Renal cortical epithelial cell (primary cell): ENCODE measurements at places on chromosomes 1 and 21.
A peak's percentile ranks its signal among the peaks of the same experiment; 100 is the strongest.

- DNase-seq = peak; percentile 88
These were observed 29.3 kb downstream of the AK2 start for GRCh38 chr1:33007190-33008050.

GRCh38 chr1:20634594-20635084, 1.4 kb downstream of the PINK1 start:
- peak; percentile 56 for DNase-seq

- no peak for DNase-seq
These were observed 250.0 kb downstream of the FOXD2 start for GRCh38 chr1:47687631-47688460.

- peak; percentile 66 for DNase-seq
These were observed 110.4 kb downstream of the SYT2 start for GRCh38 chr1:202599669-202600431.

DNA sequence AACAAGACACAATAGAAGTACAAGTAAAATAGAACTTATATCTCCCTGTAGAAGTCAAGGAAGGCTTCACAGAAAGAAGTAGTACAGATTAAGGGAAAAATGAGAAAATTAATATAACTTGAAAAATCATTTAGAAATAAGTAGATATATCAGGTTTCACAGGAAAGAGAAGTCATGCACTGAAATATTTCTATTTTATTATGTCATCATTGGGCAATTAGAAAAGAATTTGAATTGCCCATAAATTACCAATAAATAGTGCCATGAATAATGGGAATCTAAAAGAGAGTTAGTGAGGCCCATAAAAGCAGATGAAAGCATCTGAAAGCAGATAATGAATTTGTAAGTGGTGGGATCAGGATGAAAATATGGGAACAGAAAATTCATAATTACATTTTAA, 1597.8 kb downstream of the PLA2G4A start:
- DNase-seq = no peak

- no peak for DNase-seq
These were observed 13.3 kb upstream of the POFUT2 start for GRCh38 chr21:45300786-45301520.

- DNase-seq = no peak
These were observed 2.8 kb downstream of the SSBP3 start for GRCh38 chr1:54403405-54403804.

DNA sequence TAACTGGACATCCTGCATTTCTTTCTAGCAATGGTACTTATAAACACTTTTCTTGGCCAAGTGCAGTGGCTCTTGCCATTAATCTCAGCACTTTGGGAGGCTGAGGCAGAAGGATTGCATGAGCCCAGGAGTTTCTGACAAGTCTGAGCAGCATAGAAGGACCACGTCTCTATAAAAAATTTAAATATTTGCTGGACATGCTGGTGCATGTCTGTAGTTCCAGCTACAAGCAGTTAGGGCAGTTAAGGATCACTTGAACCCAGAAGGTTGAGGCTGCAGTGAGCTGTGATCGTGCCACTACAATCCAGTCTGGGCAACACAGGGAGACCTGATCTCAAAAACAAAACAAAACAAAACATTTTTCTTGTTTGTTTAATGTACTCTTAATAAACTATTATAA, 434.0 kb downstream of the PLA2G4A start:
- no peak for DNase-seq

GRCh38 chr21:42786884-42787283, 92.5 kb downstream of the WDR4 start:
- DNase-seq = no peak

GRCh38 chr1:197464044-197464443, 196.0 kb downstream of the CRB1 start:
- DNase-seq = peak; percentile 93

GRCh38 chr1:156203331-156203730, 9.4 kb downstream of the SLC25A44 start:
- no peak for DNase-seq

DNA sequence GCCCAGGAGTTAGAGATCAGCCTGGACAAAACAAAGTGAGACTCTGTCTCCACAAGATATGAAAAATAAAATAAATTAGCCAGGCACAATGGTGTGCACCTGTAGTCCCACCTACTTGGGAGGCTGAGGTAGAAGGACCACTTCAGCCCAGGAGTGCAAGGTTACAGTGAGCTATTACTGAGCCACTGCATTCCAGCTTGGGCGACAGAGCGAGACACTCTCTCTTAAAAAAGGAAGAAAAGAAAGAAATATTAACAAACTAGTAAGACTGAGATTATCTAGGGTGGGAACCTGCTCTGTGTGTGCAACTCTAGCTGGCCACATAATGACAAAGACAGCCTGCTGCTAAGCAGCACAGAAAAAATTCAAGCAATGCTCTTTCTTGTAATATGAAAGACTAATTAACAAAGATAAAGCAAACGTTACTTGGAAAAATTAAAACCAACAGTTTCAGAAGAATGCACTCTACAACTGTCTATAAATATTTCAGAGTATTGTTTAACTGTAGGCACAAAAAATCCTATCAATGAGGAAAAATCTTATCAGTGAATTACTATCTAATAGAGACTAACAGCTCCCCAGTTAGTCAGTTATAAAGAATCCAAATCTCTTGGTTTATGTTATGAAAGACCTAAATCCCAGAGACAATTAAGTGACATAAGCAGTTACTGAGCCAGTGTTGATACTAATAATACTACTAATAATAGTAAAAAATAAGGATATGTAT, 74.5 kb downstream of the ENAH start:
- DNase-seq = peak; percentile 56

DNA sequence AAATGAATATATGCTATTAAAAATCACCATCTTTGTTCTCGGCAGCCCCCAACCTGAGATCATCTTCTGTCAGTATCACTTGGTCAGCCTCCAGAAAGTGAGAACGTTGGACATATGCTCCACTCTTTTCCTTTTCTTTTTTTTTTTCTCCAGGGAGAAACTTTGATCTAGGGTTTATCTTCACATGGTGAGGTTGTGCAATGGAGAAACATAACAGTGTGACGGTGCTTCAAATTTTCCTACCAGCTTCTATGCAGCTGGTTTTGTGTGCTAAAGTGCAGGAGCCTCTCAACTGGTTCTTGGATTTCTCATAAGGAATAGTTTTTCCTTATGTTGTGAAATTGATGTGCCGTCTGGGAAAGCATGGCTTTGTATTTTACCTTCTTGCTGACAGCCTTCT, 1202.9 kb downstream of the NCAM2 start:
- no peak for DNase-seq

- no peak for DNase-seq
These were observed 43.8 kb upstream of the DIP2A start for GRCh38 chr21:46414965-46415275.

GRCh38 chr1:170518965-170519364, 13.0 kb upstream of the GORAB start:
- DNase-seq = peak; percentile 15

GRCh38 chr1:1432274-1432950, 3.1 kb upstream of the VWA1 start:
- no peak for DNase-seq

- DNase-seq = no peak
These were observed 675.5 kb upstream of the CXADR start for GRCh38 chr21:16837321-16837720.

DNA sequence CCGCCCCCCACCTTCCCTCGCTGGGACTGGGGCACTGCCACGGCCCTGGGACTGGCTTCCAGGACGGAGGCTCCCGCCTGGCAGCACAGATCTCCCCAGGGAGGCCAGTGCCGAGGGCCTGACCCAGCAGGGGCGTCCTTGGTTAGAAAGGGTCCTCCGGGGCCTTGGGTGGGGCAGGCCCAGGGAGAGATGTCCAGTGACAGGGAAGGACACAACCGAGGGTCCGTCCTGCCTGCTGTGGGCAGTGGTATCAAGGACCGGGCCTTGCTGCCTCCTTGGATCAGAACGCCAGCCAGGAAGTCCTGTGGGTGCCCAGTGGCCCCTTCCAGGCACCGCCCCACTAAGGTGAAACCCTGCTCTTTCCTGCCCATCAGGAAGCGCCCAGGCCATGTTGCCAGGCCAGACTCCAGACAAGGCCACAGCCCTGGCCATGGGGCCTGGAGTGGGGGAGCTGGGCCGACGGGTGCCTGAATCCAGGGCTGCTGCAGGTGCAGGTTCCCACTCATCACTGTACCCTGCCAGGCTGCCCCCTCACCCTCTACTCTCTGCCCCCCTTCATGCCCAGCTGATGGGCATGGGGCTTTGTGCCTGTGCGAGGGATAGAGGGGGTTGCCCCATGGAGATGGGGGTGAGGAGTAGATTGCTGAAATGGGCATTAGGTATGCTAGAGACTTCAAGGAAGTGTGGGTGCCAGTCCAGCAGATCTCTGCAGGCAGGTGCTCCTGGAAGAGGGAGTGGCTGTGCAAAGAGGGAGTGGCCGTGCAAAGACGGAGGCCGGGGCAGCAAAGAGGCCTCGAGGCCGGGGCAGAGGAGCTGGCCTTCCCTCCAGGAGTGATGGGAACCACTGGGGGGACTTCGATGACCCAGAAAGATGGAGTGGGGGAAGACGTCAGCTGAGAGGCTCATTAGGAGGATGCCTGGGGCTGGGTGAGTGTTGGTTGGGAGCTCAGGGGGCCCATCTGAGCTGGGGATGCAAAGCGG, 2.2 kb upstream of the PRKCZ start:
- no peak for DNase-seq

GRCh38 chr1:66876664-66877063, 48.0 kb downstream of the DNAI4 start:
- no peak for DNase-seq

- DNase-seq = peak; percentile 31
These were observed 34.6 kb upstream of the S100A7 start for GRCh38 chr1:153494976-153495535.

DNA sequence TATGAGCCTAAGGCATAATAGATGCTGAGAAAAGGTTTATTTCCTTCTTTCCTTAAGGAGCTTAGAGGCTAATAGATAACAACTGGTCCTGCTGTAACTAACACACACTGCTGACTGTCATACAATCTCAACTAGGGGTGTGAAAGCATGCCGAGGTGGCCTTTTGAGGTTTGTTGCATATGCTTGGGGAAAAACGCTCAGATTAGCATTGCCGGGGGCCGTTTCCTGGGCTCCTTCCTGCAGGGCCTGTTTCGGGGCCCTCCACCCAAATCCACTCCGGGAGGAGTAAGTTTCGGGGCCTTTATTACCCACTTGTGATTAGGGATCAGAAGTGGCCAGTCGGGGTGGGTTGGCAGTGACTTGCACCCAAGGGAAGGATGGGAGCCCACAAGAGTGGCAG, 27.2 kb upstream of the RCSD1 start:
- DNase-seq = no peak

- no peak for DNase-seq
These were observed 1.7 kb downstream of the SLC50A1 start for GRCh38 chr1:155137154-155137949.

DNA sequence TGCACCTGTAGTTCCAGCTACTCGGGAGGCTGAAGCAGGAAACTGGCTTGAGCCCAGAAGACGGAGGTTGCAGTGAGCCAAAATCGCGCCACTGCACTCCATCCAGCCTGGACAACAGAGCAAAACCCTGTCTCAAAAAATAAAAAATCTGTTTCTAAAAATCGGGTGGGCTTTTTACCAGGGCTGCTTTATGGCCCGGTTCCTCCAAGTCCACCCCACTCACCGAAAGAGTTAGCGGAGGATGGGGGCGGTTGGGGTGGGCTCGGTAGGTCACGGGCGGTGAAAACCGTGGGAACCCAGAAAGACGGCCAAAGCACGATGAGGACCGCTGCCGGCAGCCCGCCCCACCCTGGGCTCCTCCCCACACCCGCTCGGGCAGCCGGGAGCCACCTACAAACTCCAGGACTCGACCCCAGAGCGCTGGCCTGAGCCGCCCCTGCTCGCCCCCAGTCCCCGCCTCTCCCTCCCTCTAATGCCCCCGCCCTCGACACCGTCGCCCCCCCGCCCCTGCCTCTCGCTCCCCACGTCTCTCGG, 846 bp upstream of the PER3 start:
- no peak for DNase-seq

DNA sequence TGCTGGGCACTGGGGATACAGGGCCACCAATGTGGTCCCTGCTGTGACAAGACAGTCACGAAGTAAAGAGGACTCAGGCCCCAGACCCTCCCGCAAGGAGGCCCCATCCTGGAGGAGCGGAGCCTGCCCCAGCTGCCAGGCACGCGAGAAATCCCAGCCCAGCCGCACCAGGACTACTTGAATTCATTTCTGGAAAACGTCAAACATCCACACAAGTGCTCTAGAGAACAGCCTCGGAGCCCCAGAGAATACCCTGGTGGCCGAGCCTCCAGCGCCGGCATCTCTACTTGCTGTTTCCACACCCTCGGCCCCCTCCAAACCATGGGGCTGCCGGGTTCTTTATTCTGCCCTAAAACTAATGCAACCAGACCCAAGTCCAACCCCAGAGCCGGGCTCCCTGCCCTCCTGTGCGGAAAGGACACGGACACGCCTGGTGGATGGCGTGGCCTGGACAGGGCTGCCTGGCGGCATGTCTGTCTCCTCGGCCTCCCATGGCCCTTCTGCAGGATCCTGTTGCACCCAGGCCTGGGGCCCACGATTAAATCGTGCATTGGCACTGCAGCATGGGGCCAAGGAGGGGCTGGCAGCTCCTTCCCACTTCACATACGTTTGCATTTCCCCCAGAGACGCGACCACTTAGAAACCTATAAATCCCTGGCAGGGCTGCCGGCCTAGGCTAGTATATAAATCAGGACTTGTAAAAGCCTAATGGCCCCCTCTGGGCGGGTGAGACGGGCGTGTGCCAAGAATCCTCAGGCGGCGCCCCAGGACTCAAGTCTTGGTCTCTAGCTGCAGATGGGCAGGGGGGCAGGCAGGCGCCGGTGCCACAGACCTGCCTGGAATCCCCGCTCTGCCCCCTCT, 41.2 kb downstream of the DMRTB1 start:
- DNase-seq = no peak

- no peak for DNase-seq
These were observed 974.6 kb downstream of the TTLL7 start for GRCh38 chr1:83024251-83024767.
